ENCODE measurements at places on chromosomes 13 and 19. TPM values are rescaled to one million over a fixed set of nuclear protein-coding genes. Genes with fewer than 3 reads are reported as not detected.

DNA sequence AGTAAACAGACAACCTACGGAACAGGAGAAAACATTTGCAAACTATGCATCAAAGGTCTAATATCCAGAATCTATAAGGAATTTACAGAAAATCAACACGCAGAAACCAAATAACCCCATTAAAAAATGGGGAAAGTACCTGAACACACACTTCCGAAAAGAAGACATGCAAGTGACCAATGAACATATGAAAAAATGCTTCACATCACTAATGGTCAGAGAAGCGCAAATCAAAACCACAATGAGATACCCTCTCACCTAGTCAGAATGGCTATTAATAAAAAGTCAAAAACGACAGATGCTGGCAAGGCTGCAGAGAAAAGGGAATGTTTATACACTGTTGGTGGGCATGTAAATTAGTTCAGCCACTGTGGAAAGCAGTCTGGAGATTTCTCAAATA is 29.5 kb downstream of the SLC25A15 start:
- no peak for DNase-seq

DNA sequence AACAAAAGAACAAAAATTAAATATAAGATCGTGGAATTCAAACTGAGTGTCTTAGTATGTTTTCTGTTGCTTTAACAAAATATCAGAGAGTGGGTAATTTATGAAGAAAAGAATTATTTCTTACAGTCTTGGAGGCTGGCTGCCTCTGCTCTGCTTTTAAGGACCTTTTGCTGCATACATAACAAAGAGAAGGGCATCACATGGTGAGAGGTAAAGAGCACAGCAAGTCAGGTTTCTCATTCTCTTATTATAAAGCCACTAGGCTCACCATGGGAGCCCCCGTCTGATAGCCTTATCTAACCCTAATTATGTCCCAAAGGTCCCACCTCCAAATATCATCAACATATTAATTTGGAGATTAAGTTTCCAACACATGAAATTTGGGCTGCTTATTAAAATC is 231.3 kb downstream of the SLITRK6 start:
- DNase-seq, result no peak

DNA sequence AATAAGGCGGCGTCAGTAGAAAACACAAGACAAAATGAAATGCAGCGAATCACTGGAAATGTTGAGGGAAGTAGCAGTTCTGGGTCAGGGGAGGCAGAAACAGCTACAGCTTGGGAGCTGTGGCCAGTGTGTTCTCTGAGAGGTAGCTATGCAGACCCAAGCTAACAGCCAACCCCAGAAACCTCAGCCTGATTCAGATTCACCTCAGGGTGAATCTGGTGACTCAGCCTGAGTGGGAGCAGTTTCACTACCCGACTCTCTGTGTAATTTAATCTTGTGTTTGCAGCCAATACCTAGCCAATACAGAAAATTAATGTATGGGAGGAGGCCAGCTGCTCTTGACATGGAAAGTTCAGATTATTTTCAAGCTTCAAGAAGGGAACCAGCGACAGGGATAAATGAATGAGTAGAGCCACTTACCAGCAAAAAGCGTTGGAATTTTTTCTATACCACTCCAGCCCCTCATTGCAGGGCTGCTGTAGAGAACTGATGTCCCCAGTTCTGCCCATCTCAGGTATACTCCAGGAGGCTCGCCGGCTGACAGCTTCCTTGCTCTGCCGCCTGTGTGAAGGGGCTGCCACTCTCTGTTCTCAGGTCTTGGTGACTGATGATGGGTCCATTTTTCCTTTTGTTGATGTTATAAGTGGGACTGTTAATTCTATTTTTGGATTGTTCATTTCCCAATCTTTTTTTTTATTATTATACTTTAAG is 8.9 kb downstream of the IGFL3 start:
- no peak for DNase-seq

DNA sequence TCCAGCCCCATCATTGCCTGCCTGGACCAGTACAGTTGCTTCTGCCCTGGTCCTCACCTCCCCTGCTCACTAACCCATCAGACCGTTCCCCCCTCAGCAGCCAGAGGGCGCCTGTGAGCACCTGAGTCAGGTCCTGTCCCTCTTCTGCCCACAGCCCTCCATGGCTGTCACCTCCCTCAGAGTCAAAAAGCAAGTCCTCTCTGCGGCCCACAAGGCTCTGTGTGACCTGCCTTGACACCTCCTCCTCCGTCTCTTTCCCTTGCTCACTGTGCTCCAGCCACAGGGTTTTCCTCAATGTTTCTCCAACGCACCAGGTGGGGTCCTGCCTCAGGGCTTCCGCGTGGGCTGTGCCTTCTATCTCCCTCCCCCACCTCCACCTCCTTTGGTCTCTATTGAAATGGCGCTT is 29.4 kb upstream of the PTPRS start:
- no peak for DNase-seq

- no peak for DNase-seq
Observed at GRCh38 chr13:68636784-68637183, 1406.6 kb upstream of the PCDH9 start.

DNA sequence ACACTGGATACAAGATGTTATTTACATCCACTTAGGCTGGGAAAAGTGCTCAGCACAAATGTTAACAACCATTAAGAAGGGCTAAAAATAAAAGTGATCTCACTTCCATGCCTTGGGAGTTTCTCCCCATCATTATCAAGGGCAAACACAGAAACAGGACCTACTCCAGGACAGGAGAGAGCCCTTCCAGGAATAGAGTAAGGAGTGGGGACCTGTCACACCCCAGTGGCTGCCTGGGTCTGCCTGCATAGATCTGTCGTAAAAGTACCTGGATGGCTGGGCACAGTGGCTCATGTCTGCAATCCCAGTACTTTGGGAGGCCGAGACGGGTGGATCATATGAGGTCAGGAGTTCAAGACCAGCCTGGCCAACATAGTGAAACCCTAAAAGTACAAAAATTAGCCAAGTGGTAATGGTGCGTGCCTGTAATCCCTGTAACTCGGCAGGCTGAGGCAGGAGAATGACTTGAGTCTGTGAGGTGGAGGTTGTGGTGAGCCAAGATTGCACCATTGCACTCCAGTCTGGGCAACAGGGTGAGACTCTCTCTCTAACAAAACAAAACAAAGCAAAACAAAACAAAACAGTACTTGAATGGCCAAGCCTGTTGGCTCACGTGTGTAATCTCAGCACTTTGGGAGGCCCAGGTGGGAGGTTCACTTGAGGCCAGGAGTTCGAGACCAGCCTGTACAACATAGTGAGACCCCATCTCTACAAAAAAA is 5.6 kb downstream of the ATP8A2 start:
- no peak for DNase-seq

GRCh38 chr19:8413629-8413995 is 507 bp downstream of the MARCHF2 start:
- DNase-seq, result no peak

DNA sequence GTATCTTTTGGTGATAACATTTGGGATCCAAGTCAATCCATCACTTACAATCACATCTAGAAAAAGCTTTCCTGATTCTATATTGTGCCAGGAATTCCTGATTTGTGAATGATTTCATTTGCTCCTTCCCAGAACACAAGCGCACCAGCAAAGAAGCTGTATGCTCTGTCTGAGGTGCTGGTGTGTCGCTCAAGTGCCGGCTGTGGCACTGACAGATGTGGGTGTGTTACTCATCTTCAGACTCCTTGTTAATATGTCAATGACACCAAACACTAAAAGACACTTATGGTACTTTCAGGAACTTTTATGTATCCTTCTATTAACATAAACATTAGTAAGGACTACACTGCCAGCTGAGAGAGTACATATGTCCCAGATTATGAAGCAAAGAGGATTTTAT is 429.1 kb downstream of the ITGBL1 start:
- DNase-seq, result no peak

GRCh38 chr13:100825557-100825956 is 151.0 kb upstream of the TMTC4 start:
- DNase-seq, result peak; percentile 35

GRCh38 chr13:92804346-92804745 is 422.3 kb upstream of the GPC6 start:
- peak; percentile 24 for DNase-seq

DNA sequence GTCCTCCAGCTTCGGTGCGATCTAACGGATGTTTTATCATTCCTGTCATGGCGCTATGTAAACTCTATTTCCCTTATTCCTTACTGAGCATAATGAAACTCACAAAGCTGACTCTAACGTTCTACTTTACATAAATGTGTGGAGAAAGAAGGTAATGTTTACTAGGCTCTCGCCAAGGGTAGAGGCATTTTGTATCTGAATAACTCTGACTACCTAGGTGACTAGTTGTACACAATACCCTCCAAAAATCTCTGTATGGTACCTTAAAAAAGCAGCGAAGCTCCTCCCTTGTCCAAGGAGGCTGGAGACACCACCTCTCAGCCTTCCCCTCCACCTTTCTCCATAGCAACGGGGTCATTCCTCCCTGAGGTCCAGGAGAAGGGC is 316 bp upstream of the ZNF530 start:
- no peak for DNase-seq

GRCh38 chr13:44015811-44016210 is 136.1 kb downstream of the LACC1 start:
- no peak for DNase-seq

- peak; percentile 73 for DNase-seq
Observed at GRCh38 chr19:38252941-38253691, 3.1 kb downstream of the PPP1R14A start.

DNA sequence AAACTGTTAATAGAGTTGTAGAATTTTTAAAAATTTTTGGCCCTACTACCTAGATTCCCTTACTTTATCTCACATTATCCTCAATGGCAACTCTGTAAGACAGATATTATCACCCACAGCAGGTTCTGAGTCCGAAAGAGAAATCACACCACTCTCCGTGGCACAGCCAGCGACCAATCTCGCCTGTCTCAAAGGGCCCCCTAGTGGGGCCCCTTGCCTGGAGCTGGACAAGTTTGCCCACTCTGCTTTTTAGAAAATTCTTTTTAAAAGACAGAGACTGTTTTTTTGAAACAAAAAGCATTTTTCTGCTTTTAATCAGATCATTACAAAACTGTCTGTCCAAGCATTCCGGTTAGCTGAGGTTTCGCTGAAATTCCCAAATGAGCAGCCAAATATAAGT is 21.7 kb downstream of the PHF11 start:
- no peak for DNase-seq

GRCh38 chr13:49678191-49678914 is 12.9 kb downstream of the EBPL start:
- DNase-seq, result no peak

DNA sequence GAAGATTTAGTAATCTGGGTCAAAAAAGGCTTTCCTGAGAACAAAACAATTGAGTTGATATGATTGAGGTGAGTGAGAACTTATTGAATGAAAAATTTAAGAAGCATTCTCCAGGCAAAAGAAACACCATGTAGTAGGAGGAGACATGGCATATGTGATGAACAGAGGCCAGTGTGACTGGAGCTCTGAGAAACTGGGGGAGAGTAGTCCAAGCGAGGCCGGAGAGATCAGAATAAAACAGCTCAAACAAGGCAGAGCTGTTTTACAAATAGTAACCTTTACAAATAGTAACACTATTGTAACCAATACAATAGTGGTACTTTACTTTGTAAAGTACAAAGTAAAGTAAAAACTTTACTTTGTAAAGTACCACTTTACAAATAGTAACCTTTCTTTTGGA is 1159.1 kb downstream of the PCDH9 start:
- DNase-seq, result no peak

DNA sequence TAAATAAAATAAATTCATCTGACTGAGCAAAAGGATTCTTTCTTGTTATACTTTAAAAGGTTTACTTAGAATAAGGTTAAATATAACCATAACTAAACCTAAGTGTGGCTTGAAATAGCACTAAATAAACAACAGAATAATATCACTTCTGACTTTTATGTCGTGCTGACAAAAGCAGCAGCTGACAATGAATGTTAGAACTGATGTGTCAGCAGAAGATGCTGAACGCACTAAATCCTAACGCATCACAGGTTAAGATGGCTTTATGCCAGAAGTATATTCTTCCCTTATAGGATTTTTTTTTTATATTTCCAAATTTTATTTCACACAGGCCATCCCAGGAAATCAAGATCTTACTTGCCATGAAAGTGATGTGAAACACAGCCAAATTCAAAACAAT is 558.3 kb upstream of the NBEA start:
- no peak for DNase-seq

DNA sequence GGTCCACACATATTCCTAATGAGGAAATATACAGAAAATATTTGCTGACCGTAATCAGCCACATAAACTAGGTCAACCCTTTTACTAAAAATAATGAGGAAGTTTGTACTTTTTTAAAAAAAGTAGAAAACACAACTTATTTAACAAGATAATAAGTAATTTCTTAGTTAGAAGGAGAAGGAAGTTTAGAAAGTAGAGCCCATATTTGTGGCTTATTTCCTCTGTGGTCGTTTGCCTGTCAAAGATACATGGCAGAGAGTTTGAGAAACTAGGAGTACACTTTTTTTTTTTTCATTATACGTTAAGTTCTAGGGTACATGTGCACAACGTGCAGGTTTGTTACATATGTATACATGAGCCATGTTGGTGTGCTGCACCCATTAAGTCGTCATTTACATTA is 1205.2 kb upstream of the MIR17HG start:
- no peak for DNase-seq

DNA sequence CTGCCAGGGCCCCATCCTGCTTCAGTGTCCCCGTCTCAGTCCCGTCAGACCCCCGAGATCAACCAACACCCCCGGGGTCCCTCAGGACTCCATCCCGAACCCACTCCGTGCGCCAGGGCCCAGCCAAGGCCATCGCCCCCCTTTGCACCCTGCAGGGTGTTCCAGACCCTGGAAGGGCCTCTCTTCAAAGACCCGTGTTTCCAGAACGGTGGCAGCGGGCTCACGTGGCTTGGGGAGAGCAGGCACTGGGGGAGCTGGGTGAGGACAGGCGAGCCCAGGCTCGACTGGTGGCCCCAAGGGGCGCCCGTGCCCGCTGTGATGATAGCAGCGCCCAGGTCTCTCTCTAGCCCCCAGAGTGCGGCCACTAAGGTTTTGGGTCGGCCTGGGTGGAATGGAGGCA is 1.4 kb downstream of the KASH5 start:
- DNase-seq, result no peak

- peak; percentile 87 for DNase-seq
Observed at GRCh38 chr19:16435238-16435917, 36.4 kb downstream of the EPS15L1 start.

- DNase-seq, result no peak
Observed at GRCh38 chr13:48429886-48430285, 17.0 kb upstream of the LPAR6 start.

The FLT1 gene
- polyA plus RNA-seq, result 15.3 TPM

The IGSF23 gene
- not detected for polyA plus RNA-seq

The OR7D2 gene
- polyA plus RNA-seq, result 0.11 TPM

The MAP4K1 gene
- polyA plus RNA-seq, result 16.1 TPM

The NOTCH3 gene
- polyA plus RNA-seq, result 140 TPM

The HIF3A gene
- 112 TPM for polyA plus RNA-seq

The CACNG7 gene
- 0.46 TPM for polyA plus RNA-seq

The ZNF888 gene
- 3.9 TPM for polyA plus RNA-seq

The ZNF442 gene
- polyA plus RNA-seq, result 2.2 TPM

The TMEM238 gene
- polyA plus RNA-seq, result not detected

The ZNF100 gene
- polyA plus RNA-seq, result 6.5 TPM

The FBXO27 gene
- polyA plus RNA-seq, result 1.9 TPM

The OR7A5 gene
- polyA plus RNA-seq, result not detected

The MEF2B gene
- polyA plus RNA-seq, result 0.94 TPM
